Activated T-helper 2 cell treated with anti-CD3 and anti-CD28 coated beads, Interferon-gamma antibody, Interleukin-2, Interleukin-4, amounts not matched to agents 10 μg/mL and 5 μg/mL and 100 μg/mL, durations not matched to agents 14 hours and 24 hours and 36 hours (primary cell): ENCODE measurements at places on chromosomes 13 and 19. TPM values are rescaled to one million over a fixed set of nuclear protein-coding genes. Genes with fewer than 3 reads are reported as not detected.

DNA sequence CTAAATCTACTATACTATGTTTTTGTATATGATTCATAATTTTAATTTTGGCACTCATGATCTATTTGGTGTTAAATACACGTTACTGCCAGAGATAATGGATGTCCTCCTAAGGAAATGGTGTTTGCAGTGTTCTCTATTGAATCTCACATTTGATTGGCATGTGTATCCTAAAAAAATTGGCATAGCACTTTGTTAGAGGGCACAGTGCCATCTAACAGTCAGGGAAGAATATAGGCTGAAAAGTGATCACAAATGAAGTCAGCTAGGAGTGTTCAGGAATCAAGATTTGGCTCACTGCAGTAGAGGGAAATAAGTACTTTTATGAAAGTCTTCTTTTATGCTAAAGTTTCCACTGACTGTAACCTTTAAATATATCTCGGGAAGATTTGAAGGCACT lies 624.6 kb downstream of the GPC6 start:
- DNase-seq, result no peak

Gene CD177
- not detected in 2 replicates for total RNA-seq

DNA sequence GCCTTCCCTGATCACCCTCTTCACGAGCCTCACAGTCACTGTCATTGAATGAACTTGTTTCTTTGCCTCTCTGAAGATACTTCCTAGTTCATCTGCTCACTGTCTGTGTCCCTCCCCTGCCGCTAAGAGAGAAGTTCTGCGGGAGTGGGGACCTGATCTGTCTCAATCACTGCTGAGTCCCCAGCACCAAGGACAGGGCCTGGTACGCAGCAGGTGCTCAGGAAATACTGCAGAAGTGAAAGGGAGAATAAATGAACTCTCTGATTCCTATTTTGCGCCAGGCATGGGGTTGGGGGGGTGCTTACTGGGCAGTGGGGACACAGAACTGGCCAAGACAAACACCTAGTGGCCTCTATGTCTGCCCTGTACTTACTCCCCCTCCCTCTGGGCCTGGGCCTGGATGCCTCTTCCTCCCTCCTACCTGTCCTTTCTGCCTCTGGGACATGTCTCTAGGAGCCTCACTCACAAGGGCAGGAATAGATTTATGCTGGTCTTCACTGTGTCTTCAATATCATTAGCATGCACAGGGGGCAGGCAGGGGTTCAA lies 17.5 kb downstream of the FCGBP start:
- no peak for DNase-seq

Gene ZNF628
- total RNA-seq, result 8.6 and 9.5 TPM in 2 replicates

GRCh38 chr13:99275093-99275469 lies 16.9 kb upstream of the GPR18 start:
- peak; percentile 38 for DNase-seq

GRCh38 chr13:107117327-107118012 lies 549.5 kb upstream of the ARGLU1 start:
- DNase-seq, result no peak

DNA sequence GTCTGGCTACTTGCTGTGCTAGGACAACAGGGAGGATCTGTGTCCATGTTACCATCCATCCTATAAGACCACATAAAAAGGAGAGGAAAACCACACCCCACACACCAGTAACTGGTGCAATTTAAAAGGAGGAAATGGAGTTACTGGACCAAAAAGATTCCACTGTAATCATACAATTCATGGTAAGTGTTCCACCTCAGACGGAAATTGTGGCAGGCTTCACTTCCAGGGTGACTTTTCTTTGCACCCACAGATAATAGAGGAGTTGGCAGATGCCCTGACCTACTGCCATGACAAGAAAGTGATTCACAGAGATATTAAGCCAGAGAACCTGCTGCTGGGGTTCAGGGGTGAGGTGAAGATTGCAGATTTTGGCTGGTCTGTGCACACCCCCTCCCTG lies 2.4 kb downstream of the AURKC start:
- DNase-seq, result no peak

Gene CD79A
- total RNA-seq, result 0.67 and 0.84 TPM in 2 replicates

Gene SIGLEC10
- 4.0 and 6.6 TPM in 2 replicates for total RNA-seq

- DNase-seq, result no peak
Measured at GRCh38 chr19:3844596-3844995, 24.2 kb downstream of the ZFR2 start.

- no peak for DNase-seq
Measured at GRCh38 chr13:45576466-45576865, 39.1 kb downstream of the ERICH6B start.

Gene ZC3H13
- 55.2 and 56.6 TPM in 2 replicates for total RNA-seq
